H54 (cell line): ENCODE measurements at places on chromosomes 16 and 17.

GRCh38 chr17:550463-551180 is 164.0 kb downstream of the VPS53 start:
- DNase-seq = peak; percentile 17

GRCh38 chr16:21952040-21952792 is 945 bp upstream of the UQCRC2 start:
- peak; percentile 31 for DNase-seq

GRCh38 chr16:17154981-17155380 is 315.8 kb downstream of the XYLT1 start:
- DNase-seq = no peak

- peak; percentile 11 for DNase-seq
Measured at GRCh38 chr17:9389111-9389527, 186.5 kb downstream of the STX8 start.

DNA sequence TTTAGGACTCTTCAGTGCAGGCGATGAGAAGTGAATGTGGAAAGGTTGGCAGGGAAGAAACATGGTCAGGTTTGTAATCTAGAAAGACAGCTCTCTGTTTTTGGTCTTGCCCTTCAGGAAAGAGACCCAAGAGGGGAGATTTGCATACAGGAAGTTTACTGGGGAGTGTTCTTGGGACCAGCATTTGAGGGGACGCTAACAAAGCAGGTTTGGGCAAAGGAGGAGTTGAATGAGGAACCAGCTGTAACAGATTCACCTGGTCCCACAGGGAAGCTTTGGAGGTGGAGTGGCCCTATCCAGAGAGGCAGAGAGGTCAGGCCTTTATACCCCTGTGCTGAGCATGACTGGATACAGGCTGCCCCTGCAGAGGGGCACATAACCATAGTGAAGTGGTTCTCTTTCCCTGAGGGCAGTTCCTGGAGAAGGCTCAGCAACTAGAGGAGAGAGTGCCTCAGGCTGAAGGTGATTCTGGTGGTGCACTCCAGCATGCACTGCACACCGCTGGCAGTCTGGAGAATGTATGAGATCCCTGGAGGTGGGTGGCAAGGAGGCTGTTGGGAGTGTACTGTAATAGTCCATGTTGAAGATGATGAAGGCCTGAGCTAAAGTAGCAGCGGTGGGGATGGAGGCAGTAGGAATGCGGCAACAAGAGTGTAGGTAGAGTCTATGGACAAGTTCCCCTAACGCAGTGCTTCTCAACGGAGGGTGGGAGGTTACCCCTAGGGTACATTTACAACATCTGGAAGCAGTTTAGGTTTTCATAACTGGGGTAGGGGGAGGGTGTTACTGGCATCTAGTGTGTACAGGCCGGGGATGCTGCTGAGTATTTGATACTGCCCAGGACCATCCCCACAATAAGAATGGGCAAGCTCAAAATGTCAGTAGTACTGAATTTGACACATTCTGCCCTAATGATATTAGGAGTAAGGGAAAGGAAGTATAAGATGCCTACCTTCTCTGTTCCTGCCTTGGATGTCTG is 37.2 kb downstream of the MAP2K6 start:
- DNase-seq = no peak
